ENCODE measurements at places on chromosomes 16 and 17.

DNA sequence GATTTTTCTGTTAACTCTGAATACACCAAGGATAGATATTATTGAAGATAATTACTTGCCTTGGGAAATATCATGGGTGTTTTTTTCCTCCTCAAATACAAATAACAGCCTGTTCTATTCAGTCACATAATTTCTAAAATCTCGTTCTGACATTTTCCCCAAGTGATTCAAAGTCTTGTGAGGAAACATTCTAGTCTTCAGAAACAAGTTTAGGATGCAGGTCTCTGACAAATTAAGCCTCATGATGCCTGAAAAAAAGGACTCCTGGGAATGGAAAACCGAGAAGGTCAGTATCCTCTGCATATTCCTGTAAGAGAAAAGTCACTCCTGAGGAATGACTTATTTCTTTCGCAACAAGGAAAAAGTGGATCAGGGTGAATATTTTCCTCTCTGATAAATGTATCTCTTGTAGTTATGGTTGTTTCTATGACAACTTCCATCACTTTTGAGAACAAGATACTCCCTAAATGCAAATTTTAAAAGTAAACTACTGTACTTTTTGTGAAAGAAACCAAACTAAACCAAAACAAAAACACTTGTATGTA lies 384.6 kb downstream of the CNTNAP4 start:
- DNase-seq: no peak

DNA sequence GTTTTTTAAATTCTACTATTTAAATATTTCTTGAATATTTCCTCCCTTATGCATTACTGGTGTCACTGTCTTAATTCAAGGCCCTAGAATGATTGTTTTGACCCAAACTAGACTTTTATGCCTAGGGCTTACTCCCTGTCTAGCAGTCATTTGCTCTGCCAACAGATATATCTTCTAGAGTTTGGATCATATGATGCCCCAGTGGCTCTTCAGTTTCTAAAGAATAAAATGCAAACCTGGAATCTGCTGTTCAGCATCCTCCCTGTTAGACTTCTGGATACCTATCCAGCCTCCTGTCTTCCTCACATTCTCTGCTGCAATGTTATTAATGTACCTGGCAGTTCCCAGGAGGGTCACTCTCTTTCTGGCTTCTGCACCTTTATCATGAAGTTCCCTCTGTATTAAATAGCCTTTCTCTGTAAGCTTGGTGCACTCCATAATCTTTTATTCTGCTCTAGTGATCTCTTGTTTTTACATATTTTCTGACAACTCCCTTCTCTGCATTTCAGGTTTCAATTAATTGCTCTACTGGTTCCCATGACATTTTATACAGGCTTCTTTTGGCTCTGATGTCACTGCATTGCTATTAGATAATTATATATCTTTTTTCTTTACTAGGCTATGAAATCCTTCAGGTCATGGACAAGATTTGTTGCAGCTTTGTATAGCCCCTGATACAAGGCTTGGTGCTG lies 15.7 kb downstream of the PHKB start:
- no peak for DNase-seq

GRCh38 chr16:84751241-84751640 lies 51.4 kb downstream of the USP10 start:
- no peak for DNase-seq

DNA sequence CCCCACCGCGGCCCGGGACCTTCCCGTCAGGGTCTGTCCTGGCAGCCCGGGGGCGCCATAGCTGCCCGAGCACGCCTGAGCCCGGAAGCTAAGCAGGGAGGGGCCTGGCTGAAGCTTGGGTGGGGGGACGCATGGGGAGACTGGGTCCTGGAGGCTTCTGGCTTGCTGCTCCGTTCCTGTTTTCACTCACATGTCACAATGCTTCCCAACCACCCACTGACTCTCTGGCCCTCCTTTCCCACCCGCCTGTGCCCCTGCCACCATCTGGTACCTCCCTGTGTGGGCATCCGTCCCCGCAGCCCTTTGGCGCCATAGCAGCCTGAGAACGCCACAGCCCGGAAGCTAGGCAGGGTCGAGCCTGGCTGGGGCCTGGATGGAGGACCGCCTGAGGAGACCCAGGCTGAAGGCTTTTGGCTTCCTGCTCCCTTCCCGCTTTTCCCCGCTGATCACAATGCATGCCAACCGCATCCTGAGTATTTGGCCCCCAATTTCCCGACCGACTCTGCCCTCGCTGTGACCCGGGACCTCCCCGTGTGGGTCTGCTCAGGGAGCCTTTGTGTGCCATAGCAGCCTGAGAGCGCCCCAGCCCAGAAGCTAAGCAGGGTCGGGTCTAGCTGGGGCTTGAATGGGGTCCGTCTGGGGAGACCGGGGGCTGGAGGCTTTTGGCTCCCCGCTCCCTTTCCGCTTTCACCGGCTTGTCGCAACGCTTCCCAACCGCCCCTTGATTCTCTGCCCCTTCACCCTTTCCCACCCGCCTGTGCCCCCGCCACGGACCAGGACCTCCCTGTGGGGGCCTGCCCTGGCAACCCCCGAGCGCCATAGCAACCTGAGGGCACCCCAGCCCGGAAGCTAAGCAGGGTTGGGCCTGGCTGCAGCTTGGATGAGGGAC lies 2290.1 kb downstream of the TP53TG3F start:
- no peak for DNase-seq

- no peak for DNase-seq
Measured at GRCh38 chr17:31780483-31780882, 78.6 kb downstream of the COPRS start.

DNA sequence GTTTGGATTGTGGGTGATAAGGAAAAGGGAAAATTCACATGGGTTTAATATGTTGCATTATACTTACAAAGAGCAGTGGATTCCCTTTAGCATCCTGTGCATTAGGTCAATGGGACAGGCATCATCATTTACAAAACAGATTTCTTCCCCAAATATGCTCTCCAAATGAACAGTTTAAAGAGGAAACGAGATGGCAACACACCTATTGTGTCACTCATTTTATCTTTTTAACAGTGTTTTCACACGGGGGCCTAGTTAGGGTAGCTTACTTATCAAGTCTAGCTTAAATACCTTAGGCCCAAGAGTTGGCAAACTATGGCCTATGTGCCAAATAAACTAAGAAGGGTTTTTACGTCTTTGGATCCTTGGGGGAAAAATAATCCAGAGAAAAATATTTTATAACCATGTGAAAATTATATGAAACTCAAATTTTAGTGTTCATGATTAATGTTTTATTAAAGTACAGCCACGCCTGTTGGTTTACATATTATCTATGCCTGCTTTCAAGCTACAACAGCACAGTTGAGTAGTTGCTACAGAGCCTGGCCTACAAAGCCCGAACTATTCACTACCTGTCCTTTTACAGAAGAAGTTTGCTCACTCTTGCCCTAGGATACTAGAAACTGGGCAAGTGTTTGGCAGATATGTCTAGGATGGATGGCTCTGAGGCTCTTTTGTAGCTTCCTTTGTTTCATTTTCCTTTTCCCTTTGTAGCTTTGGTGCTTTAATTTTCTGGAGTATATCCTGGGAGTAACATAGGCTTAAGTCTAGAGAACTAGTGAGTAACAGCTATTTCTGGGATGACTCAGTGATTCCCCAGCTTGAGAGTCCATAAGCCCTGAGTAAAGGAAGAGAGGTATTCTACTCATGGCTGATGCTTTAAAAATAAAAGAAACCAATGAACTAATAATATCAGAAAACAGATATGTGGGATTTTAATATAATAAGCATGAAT lies 12.4 kb downstream of the NUP93 start:
- no peak for DNase-seq

DNA sequence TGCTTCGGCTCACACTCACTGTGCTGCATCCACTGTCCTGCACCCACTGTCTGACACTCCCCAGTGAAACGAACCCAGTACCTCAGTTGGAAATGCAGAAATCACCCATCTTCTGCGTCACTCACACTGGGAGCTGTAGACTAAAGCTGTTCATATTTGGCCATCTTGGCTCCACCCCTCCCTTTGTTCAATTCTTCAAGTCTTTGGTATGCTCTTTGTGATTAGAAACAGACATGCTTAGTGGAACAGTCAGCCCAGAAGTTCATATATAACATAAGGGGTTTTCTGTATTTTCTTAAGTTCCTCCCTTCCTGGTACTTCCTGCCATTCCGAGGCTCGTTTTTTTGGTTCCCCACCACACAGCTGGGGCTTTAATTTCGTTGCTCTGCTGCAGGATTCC lies 398.5 kb upstream of the DYNLRB2 start:
- no peak for DNase-seq

- no peak for DNase-seq
Measured at GRCh38 chr16:66608241-66609138, 4.0 kb downstream of the CMTM3 start.

DNA sequence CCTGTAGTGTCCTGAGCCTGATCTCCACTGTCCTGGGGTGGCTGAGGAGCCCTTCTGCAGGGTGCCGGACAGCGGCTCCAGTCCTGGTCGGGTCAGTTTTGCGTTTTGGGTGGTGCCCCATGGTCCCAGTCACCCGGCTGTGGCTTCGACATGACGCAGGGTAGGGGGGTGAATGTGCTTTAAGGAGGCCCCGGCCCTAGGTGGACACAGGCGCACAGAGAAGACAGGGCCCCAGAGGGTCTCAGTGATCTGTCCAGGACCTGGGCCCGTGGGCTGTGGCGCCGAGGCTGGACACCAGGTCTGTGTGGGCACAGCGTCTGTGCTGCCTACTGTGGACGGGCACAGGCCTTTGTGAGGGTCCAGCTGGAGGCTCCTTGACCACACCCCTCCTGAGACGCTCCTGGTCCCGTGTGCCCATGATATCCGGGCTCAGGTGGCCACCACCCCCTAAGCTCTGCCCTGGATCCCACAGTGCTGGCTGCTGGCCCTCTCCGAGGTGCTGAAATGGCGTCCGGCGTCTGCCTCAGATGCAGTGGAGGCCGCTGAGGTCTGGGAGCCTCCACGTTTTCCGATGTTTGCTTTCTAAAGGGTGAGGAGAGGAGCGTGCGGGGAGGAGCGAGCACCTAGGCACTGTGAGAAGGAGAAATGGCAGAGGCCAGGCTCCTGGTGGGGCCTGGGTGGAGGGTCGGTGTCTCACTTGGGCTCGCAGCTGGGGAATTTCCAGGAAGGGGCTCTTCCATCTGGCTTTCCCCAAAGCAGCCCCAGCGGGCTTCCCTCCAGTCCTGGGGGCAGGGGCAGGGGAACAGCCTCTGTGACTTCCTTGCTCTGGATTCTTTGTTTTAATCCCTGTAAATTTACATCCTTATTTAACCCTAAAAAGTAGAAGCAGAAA lies 56.1 kb upstream of the ACSF3 start:
- DNase-seq: no peak

DNA sequence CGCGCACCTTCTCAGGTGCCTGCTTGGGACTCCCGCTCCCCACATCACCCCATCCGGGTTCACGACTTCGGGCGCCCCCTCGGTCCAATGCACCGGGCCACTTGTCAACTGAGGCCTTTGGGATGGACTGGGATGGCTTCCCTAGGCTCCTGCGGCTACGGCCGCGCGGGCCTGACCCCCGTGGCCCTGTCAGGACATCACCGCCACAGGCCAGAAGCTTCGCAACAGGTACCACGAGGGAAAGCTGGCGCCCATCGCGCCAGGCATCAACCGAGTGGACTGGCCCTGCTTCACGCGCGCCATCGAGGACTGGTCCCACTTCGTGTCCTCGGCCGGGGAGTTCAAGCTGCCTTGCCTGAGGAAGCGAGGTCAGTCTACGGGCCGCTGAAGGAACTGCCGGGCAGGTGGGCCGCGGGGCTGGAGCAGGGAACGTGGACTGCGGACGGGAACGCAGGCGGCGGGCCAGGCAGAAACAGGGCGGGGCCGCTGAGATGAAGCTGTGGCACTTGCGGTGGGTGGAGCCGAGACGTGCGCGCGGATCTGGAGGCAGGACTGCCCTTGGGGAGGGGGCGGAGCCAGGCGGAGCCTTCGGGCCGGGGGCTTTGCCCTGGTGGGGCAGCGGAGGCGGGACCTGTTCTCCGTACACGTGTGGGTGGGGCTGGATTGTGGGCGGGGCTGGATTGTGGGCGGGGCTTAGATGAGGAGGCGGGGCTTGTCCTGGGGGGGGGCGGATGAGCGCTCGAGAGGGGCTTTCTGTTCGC lies 13.7 kb upstream of the CNGB1 start:
- DNase-seq: no peak

GRCh38 chr17:74274709-74275340 lies 791 bp downstream of the DNAI2 start:
- DNase-seq: peak; percentile 10

- DNase-seq: no peak
Measured at GRCh38 chr17:28078341-28079229, 36.1 kb downstream of the NLK start.

DNA sequence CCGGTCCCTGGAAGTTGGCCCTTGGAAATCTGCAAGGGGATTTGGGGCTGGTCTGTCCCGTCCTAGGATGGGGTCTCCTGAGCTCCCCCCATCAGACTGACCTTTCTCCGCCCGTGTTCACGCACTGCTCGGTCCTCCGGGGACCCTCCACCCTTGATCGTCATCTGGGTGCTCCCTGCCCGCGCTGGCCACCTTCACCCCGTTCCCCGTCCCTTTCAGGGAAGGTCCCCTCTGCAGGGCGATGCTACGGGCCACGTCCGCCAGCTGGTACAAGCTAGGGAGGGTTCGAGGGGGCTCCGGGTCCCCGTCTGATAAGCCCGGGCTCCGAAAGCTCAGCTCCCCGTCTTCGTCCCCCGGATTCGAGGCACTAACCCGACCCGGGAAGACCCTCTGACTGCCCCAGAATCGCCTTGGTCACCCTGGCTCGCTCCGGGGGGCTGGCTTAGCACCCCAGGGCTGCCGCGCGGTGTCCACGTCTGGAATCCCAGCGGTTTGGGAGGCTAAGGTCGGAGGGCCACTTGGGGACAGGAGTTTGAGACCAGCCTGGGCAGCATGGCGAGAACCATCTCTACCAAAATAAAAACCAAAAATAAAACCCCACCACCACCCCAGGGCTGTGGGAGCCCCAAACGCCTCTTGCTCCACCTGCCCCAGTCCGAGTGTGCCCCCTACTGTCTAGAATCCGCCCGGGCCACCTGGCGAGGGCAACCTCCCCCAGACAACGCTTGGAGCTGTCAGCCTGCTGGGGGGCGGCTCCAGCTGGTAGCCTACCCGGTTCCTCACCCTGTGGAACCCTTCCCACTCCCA lies 1.1 kb upstream of the SLC43A2 start:
- DNase-seq: no peak

DNA sequence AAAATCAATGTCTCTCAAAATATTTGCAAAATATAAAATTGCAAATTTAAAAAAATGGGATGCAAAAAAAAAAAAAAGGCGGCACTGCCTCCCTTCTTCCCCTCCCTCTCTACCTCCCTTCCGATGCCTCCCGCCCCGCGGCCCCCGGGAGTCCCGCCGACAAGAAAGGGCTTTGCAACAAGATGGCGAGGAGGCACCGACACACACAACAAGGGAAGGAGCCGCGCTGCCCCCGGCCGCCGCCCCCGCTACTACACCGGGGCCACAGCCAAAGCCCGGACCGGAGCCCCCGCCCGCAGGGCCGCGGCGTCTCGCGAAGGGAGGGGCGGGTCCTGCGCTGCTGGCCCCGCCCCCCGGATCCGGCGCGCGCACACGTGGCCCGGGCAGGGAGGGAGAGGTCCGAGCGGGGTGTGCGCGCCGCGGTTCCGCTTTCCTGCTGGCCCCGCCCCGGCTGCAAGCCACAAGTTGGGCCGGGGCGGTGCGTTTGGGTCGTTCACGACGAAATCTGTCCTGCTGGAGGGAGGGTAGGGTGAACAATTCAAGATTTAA lies at the start of gene MNT:
Gene MNT, minus strand, starts transcription at position 184 of the 549 bp plus-strand sequence. CDS start 348 bp downstream, outside the sequence.
- DNase-seq: peak; percentile 46

- DNase-seq: no peak
Measured at GRCh38 chr16:86343796-86344585, 166.3 kb upstream of the FOXF1 start.
